ENCODE measurements at places on chromosomes 5 and 9.

DNA sequence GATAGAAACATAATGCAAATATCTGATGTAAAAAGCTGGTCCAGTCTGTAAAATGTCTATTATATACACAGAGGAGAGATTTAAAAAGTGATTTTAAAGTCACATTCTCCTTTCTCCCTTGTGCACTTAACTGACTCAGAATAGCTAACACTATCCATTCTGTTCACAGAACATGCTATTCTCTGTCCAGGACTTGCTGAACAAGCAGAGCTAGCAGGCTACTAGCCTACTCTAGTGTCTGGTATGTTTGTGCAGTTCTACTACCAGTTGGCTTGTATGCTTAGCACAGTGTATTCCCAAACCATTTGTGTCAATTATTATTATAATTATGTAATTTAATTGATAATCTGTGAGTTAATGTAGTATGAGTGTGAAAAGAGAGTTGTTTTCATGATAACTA, 161.7 kb upstream of the NUDT12 start:
- no peak for DNase-seq

DNA sequence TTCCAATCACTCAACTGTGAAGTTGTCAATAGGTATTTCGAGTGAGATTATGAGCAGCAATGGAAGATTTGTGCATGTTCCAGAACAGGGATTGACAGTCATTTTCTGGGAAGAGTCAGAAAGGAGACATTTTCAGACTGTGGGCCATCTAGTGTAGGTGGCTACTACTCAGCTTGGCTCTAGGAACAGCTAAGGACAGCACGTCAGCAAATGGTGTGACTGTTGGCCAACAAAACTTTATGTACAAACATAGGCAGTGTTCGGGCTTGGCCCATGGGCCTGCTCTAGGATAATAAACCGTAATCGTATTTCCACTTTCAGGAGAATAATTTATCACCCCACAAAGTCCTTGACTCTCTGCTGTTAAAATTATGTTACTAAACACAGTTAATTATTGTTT, 143.6 kb downstream of the ADCY2 start:
- no peak for DNase-seq

- DNase-seq, result no peak
These were observed 97.7 kb upstream of the PRRC1 start for GRCh38 chr5:127419683-127420257.

DNA sequence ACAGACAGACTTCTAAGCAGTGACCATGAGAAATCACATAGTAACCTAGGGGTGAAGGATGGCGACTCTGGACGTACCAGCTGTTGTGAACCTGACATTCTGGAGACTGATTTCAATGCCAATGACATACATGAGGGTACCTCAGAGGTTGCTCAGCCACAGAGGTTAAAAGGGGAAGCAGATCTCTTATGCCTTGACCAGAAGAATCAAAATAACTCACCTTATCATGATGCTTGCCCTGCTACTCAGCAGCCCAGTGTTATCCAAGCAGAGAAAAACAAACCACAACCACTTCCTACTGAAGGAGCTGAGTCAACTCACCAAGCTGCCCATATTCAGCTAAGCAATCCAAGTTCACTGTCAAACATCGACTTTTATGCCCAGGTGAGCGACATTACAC, 38.0 kb upstream of the CCDC152 start:
- peak; percentile 73 for DNase-seq

DNA sequence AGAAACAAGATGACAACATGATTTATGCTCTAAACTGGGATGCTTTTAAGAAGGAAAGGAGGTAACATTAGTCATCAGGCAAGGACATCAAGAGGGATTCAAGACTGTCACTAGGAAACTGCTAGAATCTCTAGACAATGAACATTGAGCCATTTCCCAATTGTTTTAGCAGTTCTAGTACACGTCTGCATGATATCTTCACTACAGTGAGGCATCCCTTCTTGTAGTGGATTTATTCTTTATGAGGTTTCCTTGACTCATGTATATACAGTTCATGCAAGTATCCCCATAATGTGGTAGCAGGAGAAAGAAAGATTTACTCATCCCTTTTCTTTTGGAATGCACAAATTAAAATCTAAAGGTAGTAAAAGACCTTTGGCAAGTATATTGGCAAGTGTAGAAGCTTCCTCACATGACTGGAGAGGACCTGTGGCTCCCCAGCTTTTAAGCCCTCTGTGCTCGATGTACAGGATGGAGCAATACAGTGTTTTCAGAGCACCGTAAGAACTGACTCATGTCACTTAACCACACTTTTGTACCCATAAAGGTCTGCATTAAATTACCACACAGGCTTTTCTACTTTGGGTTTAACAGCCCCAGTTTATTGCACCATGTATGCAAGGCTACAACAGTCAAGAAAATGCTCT, 335.9 kb downstream of the SEMA5A start:
- no peak for DNase-seq

- no peak for DNase-seq
These were observed 43.9 kb downstream of the SLC46A2 start for GRCh38 chr9:112846528-112847488.

- DNase-seq, result no peak
These were observed 111.1 kb downstream of the ARHGAP26 start for GRCh38 chr5:142881076-142881783.

All from activated CD4-positive, alpha-beta T cell treated with anti-CD3 and anti-CD28 coated beads, Interleukin-2, amount 10 ng/mL, durations not matched to agents 24 days and 14 days (primary cell).